SK-N-MC (cell line): ENCODE measurements at places on chromosomes 12 and 14.

DNA sequence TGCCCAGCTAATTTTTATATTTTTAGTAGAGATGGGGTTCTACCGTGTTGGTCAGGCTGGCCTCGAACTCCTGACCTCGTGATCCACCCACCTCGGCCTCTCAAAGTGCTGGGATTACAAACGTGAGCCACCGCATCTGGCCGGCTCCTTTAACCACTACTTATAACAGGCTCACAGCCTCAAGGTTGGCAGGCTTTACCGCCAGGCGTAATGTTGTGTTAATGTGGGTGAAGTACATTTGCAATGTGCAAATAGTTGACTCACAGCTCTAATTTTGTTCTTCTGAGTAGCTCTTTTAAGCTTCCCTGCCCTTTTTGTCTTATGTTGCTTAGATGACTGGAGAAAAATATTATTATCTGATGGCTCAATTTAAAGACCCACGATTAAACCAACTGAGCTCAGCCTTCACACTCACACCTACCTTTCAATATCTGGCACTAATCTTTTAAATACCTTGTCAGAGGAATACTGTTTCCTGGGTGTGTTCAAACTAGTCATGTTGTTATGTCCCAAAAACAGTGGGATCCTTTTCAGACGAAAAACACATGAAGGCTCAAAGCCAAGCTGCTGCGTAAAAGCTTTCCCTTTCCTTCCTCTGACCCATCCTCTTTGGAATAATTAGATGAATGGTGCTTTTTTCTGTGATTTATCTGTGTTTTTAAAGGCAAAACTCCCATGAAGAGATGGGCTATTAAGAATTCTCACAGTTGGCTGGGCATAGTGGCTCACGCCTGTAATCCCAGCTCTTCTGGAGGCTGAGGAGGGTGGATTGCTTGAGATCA, 57.2 kb upstream of the USP44 start:
- no peak for DNase-seq

GRCh38 chr12:59023861-59024424, 103.6 kb upstream of the LRIG3 start:
- no peak for DNase-seq

- no peak for DNase-seq
These were observed 665 bp downstream of the RHOF start for GRCh38 chr12:121792607-121793439.

GRCh38 chr12:6954316-6955107, 3.4 kb downstream of the PTPN6 start:
- no peak for DNase-seq

DNA sequence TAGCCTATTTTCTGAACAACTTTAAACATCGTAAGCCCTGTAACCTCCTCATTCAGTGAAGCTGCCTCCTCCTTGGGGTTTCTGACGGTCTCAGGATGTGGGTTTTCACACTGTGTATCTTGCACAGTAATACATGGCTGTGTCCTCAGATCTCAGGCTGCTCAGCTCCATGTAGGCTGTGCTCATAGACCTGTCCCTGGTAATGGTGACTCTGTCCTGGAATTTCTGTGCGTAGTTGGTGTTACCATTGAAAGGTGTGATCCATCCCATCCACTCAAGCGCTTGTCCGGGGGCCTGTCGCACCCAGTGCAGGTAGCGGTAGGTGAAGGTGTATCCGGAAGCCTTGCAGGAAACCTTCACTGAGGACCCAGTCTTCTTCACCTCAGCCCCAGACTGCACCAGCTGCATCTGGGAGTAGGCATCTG, 980.5 kb downstream of the TMEM121 start:
- no peak for DNase-seq

DNA sequence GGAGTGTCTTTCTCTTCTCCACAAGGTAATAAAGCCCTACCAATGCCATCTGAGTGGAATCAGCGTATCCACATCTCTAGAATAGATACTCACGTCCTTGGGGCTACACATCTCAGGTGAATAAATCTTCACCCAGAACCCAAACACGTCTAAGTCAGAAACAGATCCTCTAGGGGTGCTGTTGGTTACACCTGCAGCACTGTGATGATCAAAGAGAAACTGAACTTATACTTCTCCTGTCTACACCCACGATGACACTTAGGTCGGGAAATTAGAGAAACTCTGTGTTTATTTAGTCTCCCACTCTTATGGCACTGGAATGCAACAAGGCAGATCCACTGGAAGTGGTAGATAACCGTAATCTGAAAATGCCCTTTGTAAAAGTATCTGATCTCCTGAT, 46.2 kb downstream of the WIF1 start:
- DNase-seq = no peak

DNA sequence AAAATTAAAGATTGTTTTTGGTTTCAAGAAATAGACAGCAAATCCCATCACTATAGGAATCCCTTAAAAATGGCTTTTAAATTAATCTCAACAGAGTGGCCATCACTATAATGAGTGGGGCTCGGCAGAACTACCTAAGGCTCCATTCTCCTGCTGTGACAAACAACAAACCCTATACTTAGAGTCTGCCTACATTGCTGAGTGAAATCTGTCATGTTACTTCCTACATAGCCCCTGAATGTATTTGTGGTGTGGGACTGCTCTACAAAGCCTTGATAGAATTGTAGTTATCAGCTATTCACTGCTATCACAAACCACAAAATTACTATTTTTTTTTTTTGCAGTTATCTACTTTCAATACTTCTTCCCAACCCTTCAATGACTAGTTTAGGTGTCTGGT, 538.7 kb upstream of the ATXN7L3B start:
- DNase-seq = no peak

- DNase-seq = no peak
These were observed 15.8 kb downstream of the TSPAN8 start for GRCh38 chr12:71142016-71142415.

DNA sequence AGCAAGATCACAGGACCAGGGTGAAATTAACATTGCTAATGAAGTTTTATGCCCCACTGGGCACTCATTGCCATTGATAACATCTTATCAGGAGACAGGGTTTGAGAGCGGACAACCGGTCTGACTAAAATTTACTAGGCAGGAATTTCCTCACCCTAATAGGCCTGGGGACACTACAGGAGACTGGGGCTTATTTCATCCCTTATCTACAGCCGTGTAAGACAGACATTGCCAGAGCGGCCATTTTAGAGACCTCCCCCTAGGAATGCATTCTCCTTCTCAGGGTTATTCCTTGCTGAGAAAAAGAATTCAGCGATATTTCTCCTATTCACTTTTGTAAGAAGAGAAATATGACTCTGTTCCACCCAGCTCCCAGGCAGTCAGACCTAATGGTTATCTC, 8.3 kb downstream of the OR4K17 start:
- DNase-seq = no peak

- DNase-seq = no peak
These were observed 50.6 kb downstream of the DRAM1 start for GRCh38 chr12:101927999-101928398.

- no peak for DNase-seq
These were observed 539.1 kb downstream of the PRKD1 start for GRCh38 chr14:29388571-29388970.

- no peak for DNase-seq
These were observed 150.1 kb downstream of the EGLN3 start for GRCh38 chr14:33800735-33801163.

GRCh38 chr12:73950507-73950906, 587.1 kb upstream of the ATXN7L3B start:
- DNase-seq = no peak

DNA sequence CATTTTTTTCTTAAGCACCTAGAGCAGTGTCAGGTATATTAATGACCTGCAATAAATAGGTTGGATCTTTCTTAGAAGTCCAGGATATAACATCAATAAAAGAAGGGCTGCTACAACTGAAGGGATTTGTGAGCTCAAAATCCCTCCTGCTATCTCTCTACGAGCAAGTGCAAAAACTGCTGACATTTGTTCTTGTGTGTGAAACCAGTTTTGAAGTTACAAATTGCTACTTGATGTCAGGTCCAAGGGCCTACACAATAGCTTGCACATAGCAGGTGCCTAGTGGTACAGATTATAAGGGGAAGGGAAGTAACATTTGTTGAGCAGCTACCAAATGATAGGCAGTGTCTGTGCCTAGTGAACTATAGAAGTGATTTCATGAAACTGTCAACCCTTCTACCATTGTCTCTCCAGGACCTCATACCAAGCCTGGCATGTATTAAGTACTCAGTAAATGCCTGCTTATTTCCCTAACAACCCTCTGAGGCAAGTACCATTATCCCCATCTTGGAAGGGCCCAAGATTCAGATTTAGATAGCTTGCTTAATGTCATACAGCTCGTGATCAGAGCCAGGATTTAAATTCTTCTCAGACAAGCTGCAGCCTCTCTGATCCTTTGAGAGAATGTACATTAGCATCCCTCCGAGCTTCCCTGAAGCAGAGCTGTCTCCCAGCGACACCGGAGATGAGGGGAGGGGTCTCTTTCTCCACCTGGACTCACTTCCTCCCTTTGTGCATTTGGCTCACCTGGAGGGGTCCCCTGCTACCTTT, 300.3 kb downstream of the ZFP36L1 start:
- DNase-seq = no peak
